ENCODE measurements at places on chromosomes 3 and 15.
A peak's percentile ranks its signal among the peaks of the same experiment; 100 is the strongest.

GRCh38 chr15:61835496-61836106 lies 224.6 kb downstream of the VPS13C start:
- DNase-seq: peak; percentile 34

DNA sequence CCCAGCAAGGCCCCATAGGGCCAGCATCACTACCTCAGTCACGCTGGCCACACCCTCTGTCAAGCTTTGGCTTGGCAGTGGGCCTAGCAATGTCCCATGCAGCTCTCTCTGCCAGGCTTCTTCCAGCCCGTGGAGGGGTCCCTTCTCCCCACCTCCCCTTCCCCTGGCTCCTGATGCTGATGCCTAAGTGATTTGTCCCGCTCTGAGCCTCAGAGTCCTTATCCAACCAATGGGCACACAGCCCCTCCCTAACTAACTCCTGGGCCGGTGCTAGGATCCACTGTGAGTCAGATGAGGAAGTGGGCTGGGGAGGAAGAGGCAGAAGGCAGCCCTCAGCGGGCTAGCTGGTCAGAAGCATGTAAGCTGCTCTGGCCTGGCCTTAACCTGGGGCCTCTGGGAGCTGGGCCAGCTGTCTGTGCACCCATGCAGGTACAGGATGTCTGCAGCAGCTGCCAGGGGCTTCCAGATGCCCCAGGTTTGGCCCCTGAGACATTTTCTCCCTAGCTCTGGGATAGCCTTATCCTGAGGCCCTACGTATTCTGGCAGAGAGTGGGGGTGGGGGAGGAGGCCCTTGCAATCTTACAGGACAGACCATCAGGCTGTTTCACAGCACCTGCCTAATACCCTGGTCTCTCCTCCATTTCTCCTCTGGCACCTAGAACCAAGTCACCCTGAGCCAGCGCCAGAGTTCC lies 740 bp upstream of the ZBTB47 start:
- DNase-seq: no peak

DNA sequence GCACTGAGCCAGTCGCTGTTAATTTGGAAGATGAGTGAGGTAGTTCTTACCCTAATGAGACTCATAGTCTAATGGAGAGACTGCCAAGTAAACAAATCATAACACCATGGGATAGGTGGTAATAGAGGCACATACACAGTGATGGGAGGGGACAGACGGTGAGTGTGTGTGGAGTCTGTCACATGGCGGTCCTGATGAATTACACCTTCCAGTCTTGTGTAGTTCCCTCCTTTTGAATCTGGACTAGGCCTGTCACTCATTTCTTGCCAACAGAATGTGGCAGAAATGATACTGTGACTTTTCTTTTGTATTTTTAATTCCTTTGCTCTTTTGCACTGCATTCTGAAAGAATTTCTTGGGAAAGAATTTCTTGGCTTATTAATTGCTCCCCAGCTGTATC lies 78.1 kb downstream of the NR1D2 start:
- DNase-seq: no peak

DNA sequence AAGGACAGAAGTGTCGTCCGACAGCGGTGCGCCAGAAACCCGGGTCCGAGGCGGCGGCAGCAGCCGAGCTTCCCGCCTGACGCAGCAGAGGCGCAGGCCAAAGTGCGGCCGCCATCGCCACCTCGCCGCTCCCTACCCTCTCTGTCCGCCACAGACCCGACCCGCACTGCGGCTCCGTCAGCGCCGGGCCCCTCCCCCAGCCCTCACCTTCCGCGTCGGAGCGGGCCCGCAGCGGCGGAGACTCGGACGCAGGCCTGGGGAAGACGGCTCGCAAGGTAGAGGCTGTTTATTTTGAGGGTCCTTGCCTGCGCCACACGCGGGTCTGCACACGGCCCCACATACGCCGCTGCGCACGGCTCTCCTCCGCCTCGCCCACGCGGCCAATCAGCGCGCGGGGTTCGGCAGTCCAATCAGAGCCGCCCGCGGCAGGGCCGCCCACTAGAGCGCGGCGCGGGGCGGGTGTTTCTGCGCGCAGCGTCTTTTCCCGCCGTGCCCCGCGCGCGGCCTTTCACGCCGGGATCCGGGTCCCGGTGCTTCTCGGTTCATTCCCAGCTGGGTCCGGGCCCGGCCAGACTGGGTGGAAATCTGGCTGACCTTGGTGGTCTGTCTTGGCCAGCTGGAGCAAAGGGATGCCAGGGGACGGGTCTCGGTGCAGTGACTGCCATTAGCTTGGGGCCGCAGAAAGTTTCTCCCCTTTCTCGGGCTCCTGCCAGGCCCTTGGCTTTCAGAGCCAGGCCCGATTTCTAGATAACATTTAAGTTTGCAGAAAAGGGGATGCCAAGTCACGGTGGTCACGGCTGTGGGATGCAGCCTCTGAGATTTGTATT lies at the start of gene CNBP:
CNBP (minus strand) TSS at position 328 of the 827 bp plus-strand sequence. CDS start 12,139 bp downstream, outside the sequence.
- peak; percentile 86 for DNase-seq

DNA sequence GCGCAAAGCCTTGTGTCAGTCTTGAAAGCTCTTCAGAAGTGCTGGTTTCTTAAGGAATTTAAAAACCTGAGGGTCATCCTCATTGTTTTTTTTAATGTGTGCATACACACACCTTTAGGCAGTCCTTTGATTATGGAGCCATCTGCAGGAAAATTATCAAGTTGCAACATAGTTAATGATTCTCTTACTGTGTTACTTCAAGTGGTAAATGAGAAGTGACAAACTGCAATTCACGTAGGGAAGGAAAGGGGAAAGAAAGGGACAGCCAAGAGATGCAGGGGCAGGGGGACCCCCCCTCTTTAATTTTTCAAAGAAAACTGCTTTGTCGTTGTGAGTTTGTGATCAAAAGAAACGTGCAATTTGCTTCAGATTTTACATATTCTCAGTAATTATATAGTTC lies 162.4 kb upstream of the CGNL1 start:
- no peak for DNase-seq

DNA sequence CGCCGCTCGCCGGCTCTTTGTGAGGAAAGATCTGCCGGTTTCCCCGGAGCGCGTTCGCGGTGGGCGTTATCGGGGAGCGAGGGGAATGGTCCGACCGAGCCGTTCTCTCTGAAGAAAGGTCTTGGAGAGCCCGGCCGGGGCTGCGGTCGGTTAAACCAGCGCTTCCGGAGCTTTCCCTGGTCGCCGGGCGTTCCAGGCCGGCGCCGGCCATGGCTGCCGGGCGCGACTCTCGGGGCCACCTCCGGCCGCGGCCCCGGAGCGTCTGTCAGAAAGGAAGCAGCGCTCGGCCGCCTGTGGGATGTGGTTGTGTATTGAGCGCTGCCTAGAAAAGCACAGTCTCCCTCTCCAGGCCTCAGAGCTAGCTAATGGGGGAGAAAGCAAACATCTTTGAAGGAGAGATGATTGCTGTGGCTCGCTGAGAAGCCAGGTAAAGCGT lies 731 bp downstream of the FYTTD1 start:
- peak; percentile 18 for DNase-seq

DNA sequence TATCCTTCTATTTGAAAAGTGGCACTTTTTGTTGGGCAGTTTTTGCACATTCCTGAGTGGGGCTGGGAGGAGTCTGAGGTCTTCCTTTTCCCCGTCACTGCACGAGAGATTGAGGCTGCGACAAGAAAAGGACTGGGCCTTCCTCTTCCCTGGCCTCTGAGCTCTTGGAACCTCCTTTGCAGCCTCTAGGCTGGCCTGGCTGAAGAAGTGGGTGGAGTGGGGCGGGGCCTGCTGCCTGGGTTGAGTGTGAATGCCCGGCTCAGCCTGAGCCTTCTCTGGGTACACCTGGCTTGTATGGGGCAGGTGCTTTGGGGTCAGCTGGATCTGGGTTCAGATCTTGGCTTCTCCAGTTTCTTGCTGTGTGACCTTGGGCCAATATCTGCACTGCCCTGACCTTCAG lies 43.1 kb downstream of the PLXNA1 start:
- DNase-seq: no peak

All from stimulated activated CD4-positive, alpha-beta T cell treated with anti-CD3 and anti-CD28 coated beads, Interleukin-1b, Interleukin-23, amount 100 ng/mL, for 4 hours (primary cell).